Activated naive CD4-positive, alpha-beta T cell treated with anti-CD3 and anti-CD28 coated beads, Interleukin-2, amount 10 ng/mL, durations not matched to agents 7 days and 5 days (primary cell): ENCODE measurements at places on chromosomes 3 and 15.

- no peak for DNase-seq
Observed at GRCh38 chr3:11808231-11808630, 38.5 kb downstream of the TAMM41 start.

- DNase-seq: no peak
Observed at GRCh38 chr3:72144773-72145505, 360.0 kb upstream of the PROK2 start.

GRCh38 chr3:108415661-108416060 is 94.7 kb downstream of the MYH15 start:
- DNase-seq: no peak

GRCh38 chr3:132817646-132818177 is 95.5 kb upstream of the NPHP3 start:
- no peak for DNase-seq

GRCh38 chr3:67067251-67067650 is 69.1 kb downstream of the KBTBD8 start:
- DNase-seq: no peak
